ENCODE measurements at places on chromosomes 16 and 17.
A peak's percentile ranks its signal among the peaks of the same experiment; 100 is the strongest.

- peak; percentile 39 for DNase-seq
Observed at GRCh38 chr17:78528541-78528940, 48.7 kb downstream of the DNAH17 start.

- no peak for DNase-seq
Observed at GRCh38 chr16:79298894-79299799, 301.4 kb downstream of the MAF start.

GRCh38 chr16:11672206-11673090 is 4.2 kb downstream of the SNN start:
- no peak for DNase-seq

DNA sequence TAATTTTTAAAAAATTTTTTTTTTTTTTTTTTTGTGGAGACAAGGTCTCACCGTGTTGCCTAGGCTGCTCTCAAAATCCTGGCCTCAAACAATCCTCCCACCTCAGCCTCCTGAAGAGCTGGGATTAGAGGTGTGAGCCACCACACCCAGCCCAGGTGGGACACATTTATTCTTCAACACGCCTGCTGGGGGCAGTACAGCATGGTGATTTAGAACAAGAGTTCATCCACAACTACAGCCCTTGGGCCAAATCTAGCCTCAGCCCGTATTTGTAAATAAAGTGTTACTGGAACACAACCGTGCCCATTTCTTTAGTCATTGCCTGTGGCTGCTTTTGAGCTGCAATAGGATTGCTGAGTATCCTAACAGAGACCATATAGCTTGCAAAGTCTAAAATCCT is 92.8 kb downstream of the KATNIP start:
- no peak for DNase-seq

- DNase-seq = no peak
Observed at GRCh38 chr17:49932138-49932723, 36.8 kb upstream of the DLX4 start.

DNA sequence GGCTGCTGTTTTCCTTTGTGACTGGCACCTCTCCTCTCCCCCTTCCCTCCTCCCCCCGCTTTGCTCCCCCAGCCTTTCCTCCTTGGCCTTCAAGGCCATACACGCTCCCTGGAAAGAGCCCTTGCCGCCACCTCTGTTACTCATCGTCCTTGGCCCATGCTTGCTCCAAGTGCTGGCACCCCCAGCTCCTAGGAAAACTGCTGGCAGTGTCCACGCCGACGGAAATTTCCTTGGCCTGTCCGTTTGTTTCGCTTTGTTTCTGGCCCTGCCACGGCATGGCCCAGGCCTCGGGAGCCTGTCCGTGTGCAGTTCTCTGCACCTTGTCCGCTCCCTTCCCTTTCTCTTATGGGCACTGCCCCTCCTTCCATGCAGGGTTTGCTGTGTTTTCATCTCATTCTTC is 18.0 kb downstream of the CA5A start:
- no peak for DNase-seq

DNA sequence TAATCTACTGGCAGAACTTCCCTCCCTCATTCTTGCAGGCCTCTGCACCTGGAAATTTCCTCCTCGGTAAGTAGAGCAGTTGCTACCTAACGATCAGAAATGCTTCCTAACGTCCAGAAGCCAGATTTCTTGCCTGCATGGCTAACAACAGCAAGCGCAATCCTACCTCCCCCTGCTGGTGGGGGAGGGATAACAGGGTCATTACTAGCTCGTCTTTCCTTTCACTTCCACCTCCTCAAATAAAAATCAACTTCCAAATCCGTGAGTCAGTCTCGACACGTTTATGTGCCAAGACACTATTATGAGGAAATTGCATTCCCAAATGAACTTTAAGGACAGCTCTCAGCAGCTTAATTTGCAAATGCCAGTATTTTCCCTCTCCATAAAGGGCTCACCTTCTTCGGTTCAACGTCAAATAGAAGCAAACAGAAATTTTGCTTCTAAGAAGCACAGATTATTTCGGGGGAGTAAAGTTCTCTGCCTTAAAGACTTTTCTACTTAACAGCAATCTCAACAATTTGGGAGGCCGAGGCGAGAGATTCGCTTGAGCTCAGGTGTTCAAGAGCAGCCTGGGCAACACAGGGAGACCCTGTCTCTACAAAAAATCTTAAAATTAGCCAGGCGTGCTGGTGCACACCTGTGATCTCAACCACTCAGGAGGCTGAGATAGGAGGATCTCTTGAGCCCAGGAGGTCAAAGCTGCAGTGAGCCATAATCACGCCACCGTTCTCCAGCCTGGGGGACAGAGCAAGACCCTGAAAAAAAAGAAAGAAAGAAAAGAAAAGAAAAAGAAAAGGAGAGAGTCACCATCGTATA is 188.6 kb upstream of the PSMD7 start:
- no peak for DNase-seq

- DNase-seq = no peak
Observed at GRCh38 chr17:46176975-46177374, 16.3 kb downstream of the KANSL1 start.

DNA sequence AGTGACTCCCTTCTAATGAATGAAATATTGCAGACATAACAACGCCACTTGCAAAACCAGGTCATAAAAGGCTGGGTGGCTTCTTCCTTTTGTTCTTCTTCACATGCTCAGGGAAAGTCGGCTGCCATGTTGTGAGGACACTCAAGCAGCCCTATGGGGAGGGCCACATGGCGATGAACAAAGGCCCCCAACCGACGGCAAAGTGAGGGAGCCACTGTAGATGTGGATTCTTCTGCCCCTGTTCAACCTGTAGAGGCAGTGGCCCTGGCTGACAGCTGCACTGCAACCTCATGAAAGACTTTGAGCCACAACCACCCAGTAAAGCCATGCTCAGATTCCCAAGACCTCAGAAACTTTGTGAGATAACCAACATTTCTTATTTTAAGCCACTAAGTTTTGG is 203.5 kb upstream of the TNRC6C start:
- no peak for DNase-seq

- DNase-seq = no peak
Observed at GRCh38 chr17:19752216-19753050, 4.3 kb upstream of the ALDH3A1 start.

GRCh38 chr17:31533546-31534155 is 142.2 kb downstream of the RAB11FIP4 start:
- DNase-seq = no peak
